Activated T-helper 1 cell treated with anti-CD3 and anti-CD28 coated beads, Interleukin-12 subunit alpha, Interleukin-12 subunit beta, Interleukin-2, Interleukin-4 antibody, amounts not matched to agents 30 ng/mL and 10 ng/mL and 1 ng/mL, durations not matched to agents 14 hours and 24 hours and 36 hours (primary cell): ENCODE measurements at places on chromosomes 6 and 20.
A peak's percentile ranks its signal among the peaks of the same experiment; 100 is the strongest.

GRCh38 chr20:64113444-64113775 is 6.0 kb upstream of the NPBWR2 start:
- H3K4me3 ChIP-seq = no peak overlapping the region
- DNase-seq = no peak
- H3K27ac ChIP-seq = no peak overlapping the region
- no peaks in the 10 kb centered on the region for H3K36me3 ChIP-seq

DNA sequence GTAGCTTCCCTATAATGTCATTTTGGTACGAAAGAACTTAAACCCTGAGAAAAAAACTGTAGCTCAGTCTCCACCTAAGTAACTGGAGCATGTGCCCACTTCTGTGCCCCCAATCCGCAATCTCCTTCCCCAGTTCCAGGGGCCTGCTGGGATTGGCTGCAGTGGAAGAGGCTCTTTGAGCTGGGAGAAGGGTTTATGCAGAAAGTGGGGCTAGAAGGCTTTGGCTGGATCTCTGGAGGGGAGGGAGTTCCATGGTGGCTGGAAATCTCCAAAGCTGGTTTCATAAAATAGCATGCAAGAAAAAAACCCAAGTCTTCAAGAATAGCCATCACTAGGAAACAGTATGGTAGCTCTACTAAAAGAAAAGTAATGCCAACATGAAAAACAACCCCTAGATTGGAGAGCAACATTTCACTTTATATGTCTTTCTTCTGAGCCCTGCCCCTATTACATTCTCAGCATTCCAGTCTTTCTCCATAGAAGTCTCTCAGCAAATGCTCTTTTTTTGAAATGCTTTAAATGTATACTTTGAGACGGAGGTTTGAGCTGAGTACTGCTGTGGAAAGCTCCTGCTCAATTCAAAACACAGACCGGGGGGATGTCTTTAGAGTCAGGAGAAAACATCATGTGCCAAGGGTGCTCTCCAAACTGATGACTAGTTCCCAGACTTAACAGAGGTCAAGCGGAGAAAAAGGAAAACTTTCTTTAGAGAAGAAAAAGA is 36.0 kb upstream of the FOXO3 start:
- no peaks in the 10 kb centered on the region for H3K4me1 ChIP-seq
- H3K27ac ChIP-seq = no peak overlapping the region
- H3K27me3 ChIP-seq = peaks cover 17% of the 10 kb centered on the region
- no peaks in the 10 kb centered on the region for H3K36me3 ChIP-seq

- peak overlapping the region; percentile 79 for H3K27ac ChIP-seq
- DNase-seq = peak; percentile 14
- peaks cover 43% of the 10 kb centered on the region for H3K36me3 ChIP-seq
These were observed 8.9 kb downstream of the TGIF2 start for GRCh38 chr20:36582322-36582721.

DNA sequence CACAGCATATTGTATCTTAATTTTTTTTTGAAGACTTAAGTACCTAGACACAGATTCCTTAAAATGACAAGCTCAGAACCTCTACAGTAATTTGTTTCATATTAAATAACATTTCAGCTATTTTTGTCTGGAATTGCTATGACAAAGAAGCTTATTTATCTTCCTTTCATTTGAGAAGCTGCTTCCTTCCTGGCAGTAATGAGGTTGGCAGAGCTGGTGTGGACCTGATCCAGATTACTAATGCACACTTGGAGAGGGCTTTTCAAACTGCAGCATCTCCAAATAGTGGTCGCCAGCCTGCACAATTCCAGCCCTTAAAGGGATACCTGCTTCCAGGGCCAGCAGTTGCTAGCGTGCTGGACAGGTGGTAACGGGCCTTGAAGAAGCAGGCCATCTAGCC is 12.1 kb downstream of the PTCHD4 start:
- no peaks in the 10 kb centered on the region for H3K4me1 ChIP-seq
- no peaks in the 10 kb centered on the region for H3K27me3 ChIP-seq
- H3K27ac ChIP-seq = no peak overlapping the region
- no peaks in the 10 kb centered on the region for H3K36me3 ChIP-seq
- no peak overlapping the region for H3K4me3 ChIP-seq
- DNase-seq = no peak

- DNase-seq = no peak
- H3K4me3 ChIP-seq = no peak within 1 kb of the TSS
- no peaks in the 10 kb centered on the region for H3K36me3 ChIP-seq
- H3K27me3 ChIP-seq = peaks cover 77% of the 10 kb centered on the region
- peaks cover 8% of the 10 kb centered on the region for H3K4me1 ChIP-seq
These were observed at the start of gene PAX1 for GRCh38 chr20:21705575-21706260. TSS of gene PAX1 (plus strand) at chr20:21705664. CDS start at chr20:21705713, 49 bp downstream.
